ENCODE measurements at places on chromosomes 7 and 10. TPM values are rescaled to one million over a fixed set of nuclear protein-coding genes. Genes with fewer than 3 reads are reported as not detected.

Gene CTAGE15
- not detected for total RNA-seq

Gene TMEM139
- total RNA-seq, result 1.2 TPM

Gene INMT
- total RNA-seq, result 0.03 TPM

Gene NME8
- not detected for total RNA-seq

Gene PALD1
- 5.9 TPM for total RNA-seq

Gene SLC26A5
- not detected for total RNA-seq

Gene COL1A2
- total RNA-seq, result not detected

Gene GLI3
- total RNA-seq, result 0.30 TPM

Gene PTPRE
- total RNA-seq, result 3.5 TPM

Gene CASTOR2
- 3.6 TPM for total RNA-seq

Gene EXOSC1
- total RNA-seq, result 55.0 TPM

Gene STEAP1
- 16.9 TPM for total RNA-seq

Gene AZGP1
- not detected for total RNA-seq

Gene PPP1R17
- total RNA-seq, result not detected

Gene OR2A12
- not detected for total RNA-seq

Gene NYAP1
- 6.7 TPM for total RNA-seq

Gene ATP6V0A4
- total RNA-seq, result 0.22 TPM

Gene LARP4B
- 35.4 TPM for total RNA-seq

Gene CTAGE8
- total RNA-seq, result not detected

Gene PIK3CG
- total RNA-seq, result not detected

Gene RET
- 0.56 TPM for total RNA-seq

Data from A549 treated with AZD2906 at 1 μM for 4 hours (cell line).